ENCODE measurements at places on chromosomes 2 and 18.

GRCh38 chr2:218022851-218023530 is 20.2 kb upstream of the TNS1 start:
- DNase-seq, result no peak

DNA sequence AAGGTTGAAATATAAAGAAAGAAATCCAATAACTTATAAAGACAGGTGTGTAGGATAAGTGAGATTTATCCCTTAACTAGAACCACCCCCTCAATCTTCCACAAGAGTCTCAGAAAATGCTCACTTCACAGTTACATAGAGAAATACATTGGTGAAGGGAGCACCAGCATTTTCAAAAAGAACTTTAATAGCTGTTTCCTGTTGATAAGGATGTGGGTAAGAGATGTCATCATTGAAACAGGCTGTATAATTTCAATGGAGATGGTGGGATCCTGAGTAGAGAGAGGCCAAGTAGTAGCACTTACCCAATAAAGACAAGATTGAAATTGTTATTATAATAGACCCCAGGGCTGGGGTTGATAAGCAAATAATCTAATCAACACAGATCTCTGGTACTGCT is 162.2 kb upstream of the TACR1 start:
- no peak for DNase-seq

DNA sequence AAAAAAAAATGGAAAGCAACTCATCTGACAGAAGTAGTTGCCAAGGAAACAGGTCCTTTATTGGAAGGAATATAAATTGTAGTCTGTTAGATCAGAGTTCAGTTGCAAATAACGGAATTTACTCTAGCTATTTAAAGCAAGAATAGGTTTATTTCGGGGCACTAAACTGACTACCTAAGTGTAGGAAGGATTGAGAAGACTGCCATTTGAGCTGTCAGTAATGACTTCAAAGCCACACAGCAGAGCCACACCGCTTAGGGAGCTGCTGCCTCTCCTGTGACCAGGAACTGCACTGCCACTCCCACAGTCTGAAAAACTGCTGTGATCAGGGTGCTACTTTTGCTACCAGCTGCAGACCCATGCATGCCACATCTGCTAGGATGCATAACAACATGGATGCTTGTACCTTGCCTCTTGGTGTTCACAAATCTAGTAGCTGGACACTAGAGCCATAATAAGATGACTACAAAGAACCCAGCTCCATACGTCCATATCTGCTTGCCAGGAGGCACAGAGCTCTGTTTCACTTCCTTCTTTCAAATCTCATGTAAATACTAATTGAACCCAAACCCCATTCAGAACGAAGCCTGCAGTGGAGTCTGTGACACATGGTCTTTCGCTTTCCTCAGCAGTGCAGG is 2.2 kb downstream of the DSG2 start:
- no peak for DNase-seq

DNA sequence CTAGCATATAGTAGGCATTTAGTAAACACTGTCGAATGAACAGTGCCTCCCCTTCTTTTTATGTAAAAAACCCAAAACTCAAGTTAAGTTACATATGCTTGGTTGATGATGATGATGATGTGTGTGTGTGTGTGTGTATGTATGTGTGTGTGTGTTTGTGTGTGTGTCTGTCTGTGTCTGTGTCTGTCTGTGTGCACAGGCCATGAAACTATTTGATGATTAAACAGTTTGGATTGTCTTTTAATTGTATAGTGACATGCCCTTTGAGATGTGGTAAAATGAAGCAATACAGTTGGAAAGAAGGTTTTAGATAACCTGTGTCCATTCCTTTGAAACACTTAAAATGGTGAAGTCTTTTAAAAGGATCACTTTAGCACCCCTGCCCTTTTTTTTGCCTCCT is 105.6 kb downstream of the MAP4K4 start:
- DNase-seq, result no peak

GRCh38 chr2:208671886-208672680 is 265.5 kb downstream of the PTH2R start:
- DNase-seq, result no peak

- DNase-seq, result no peak
These were observed 316 bp downstream of the WDR12 start for GRCh38 chr2:202911203-202911511.

GRCh38 chr2:187220071-187220470 is 228.0 kb downstream of the CALCRL start:
- no peak for DNase-seq

GRCh38 chr2:70397186-70397585 is 95.3 kb upstream of the FAM136A start:
- no peak for DNase-seq

- no peak for DNase-seq
These were observed 32.3 kb downstream of the MAP3K2 start for GRCh38 chr2:127355407-127356008.

GRCh38 chr2:39469807-39470206 is 32.7 kb upstream of the MAP4K3 start:
- no peak for DNase-seq

- DNase-seq, result peak; percentile 42
These were observed 49.8 kb downstream of the CAB39 start for GRCh38 chr2:230762317-230762896.

DNA sequence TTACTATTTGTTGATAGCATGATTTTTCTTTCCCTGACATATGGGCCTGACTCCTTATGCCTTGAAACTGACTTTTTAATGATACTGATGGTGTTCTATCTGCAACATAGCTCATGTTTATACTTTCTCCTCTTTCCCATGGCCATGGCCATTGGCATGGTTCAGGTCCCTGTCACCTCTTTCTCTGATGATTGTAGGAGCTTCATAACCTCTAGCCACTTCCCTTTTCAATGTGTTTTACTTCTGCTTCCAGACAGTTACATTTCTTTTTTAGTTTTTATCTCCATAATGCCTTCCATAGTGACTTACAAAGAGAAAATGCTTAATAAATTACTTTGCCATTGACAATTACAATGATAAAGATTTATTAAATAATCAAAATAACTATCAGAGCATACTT is 177.9 kb upstream of the SETBP1 start:
- DNase-seq, result no peak

GRCh38 chr2:85183076-85183475 is 49.9 kb downstream of the TCF7L1 start:
- no peak for DNase-seq

DNA sequence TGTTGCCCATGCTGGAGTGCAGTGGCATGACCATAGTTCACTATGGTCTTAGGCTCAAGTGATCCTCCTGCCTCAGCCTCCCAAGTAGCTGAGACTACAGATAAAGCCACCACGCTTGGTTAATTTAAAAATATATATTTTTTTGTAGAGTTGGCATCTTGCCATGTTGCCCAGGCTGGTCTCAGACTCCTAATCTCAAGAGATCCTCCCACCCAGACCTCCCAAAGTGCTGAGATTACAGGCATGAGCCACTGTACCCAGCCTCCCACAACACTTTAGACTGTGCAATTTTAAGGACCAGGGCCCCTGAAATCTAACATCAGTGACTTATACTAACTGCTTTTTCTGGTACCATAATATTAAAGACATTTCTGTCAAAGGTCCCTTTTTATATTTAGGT is 5.2 kb downstream of the TXNDC2 start:
- DNase-seq, result no peak

DNA sequence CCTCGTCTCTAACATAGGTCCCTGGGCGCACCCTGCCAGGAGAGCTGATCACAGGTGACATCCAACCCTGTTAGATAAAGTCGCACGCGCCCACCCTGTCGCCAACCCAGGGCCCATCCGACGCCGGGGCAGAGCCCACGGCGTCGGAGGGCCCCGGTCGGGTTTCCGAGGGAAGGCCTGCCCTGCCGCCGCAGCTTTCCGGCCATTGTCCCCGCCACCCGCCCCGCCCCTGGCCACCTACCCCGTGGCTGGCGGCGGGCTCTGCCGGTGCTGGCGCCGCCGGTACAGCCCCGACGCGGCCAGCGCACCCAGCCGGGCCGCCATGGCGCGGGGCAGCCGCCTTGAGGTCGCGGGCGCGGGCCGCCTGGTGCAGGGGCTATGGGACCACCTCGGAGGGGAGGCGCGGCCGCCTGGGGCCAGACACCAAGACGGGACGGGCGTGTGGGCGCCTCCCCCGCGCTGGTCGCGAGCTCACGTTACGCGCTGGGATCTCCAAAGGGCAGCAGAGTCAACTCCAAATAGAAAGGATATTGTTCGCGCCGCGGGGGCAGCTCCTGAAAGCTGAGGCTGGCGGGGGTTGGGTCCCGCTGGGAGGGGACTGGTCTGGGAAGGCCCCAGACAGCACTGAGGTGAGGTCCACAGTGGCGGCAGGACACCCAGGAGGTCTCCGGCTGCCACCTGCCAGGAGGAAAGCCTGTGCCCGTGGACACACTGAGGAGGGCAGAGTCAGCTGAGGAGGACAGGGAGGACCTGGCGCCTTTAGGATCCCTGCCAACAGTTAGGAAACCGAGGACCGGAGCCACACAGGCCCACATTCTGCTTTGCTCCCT is 11.1 kb downstream of the LIMS2 start:
- DNase-seq, result no peak

DNA sequence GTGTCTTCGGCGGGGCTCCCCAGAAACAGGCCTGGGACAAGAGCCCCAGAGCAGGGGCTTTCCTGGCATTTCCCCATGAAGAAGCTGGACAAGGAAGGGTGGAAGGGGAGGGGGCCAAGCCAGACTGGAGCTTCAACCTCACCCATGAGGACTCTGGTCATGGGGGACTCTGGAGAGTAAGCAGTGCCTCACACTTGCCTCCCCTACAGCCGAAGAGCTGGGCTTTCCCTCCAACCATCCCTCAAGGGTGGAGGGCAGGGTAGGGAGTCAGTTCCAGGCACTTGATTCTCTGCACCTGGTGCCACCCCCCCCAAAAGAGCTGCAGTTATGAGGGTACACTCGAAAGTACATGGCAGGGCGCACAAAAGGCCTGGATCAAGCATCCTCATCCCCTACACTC is 246.6 kb downstream of the TFCP2L1 start:
- DNase-seq, result no peak

GRCh38 chr2:240511351-240512108 is 46.3 kb downstream of the ANKMY1 start:
- DNase-seq, result no peak

All from HuH-7.5 (cell line).